ENCODE measurements at places on chromosomes 2 and 18. TPM values are rescaled to one million over a fixed set of nuclear protein-coding genes. Genes with fewer than 3 reads are reported as not detected.

The C2orf15 gene
- 1.9 TPM for total RNA-seq

The ANKRD36 gene
- 62.2 TPM for total RNA-seq

The EHD3 gene
- total RNA-seq = 1.1 TPM

The OLA1 gene
- 123 TPM for total RNA-seq

The ABCB11 gene
- total RNA-seq = not detected

The EML6 gene
- 1.0 TPM for total RNA-seq

The SERPINB3 gene
- total RNA-seq = not detected

The GREB1L gene
- total RNA-seq = not detected

The CPLX4 gene
- total RNA-seq = not detected

The FBXO36 gene
- total RNA-seq = 0.67 TPM

The LONRF2 gene
- total RNA-seq = 0.16 TPM

The PRKAG3 gene
- total RNA-seq = not detected

The SLC4A5 gene
- total RNA-seq = 2.2 TPM

The PLGLB2 gene
- 1.6 TPM for total RNA-seq

The STPG4 gene
- total RNA-seq = 0.50 TPM

Data from activated T-helper 17 cell treated with anti-CD3 and anti-CD28 coated beads, Interleukin-2, amount 50 U/mL, for 72 hours (primary cell).